ENCODE measurements at places on chromosomes 5 and 9. TPM values are rescaled to one million over a fixed set of nuclear protein-coding genes. Genes with fewer than 3 reads are reported as not detected.

GRCh38 chr5:9046756-9047481 is 499.0 kb downstream of the SEMA5A start:
- DNase-seq = no peak

GRCh38 chr5:99398976-99399375 is 470.2 kb upstream of the CHD1 start:
- no peak for DNase-seq

GRCh38 chr5:27191786-27192510 is 153.6 kb upstream of the CDH9 start:
- no peak for DNase-seq

GRCh38 chr9:21746550-21746949 is 55.9 kb upstream of the MTAP start:
- DNase-seq = no peak

GRCh38 chr5:76256116-76256889 is 146.8 kb upstream of the IQGAP2 start:
- DNase-seq = peak; percentile 30

GRCh38 chr9:91935066-91935749 is 14.8 kb downstream of the ROR2 start:
- no peak for DNase-seq

DNA sequence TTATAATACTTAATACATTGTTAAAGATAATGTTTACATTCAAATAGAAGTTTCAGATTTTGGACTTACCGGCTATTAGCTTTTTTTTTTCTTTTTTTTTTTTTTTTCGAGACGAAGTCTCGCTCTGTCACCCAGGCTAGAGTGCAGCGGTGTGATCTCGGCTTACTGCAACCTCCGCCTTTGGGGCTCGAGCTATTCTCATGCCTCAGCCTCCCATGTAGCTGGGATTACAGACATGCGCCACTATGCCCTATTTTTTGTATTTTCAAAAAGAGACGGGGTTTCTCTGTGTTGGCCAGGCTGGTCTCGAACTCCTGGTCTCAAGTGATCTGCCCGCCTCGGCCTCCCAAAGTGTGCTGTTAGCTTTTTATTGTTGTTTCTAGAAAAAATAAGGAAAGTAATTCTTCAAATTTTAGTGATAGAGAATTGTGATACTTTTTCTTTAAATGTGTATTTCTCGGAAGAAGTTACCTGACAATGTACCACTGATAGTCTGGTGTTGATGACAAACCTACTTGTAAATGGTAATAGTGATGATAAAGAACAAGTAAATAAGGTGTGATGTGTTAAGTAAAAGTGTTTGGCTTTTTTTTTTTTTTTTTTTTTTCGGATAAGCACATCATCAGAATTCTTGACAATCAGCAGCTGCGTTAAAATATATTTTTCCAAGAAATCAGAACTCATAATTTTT is 2.7 kb downstream of the CDC42SE2 start:
- DNase-seq = no peak

- no peak for DNase-seq
Observed at GRCh38 chr5:56154732-56155484, 78.2 kb downstream of the ANKRD55 start.

DNA sequence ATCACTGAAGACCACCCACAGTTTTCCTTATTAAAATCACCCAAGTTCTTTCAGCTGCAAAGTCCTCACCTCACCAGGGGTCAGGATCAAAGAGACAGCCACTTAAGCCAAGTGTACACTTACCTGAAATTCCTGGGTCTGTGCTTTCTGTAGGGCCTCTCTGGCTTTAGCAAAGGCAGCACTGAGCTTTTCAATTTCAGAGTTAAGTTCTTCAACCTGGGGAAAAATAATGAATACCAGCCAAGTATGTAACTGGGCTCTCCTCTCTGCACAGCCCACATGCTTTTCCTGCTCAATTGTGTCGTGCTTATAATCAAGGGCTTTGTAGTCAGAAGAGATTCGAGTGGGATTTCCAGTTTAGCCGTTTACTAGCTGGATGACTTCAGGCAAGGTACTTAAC is 55.1 kb downstream of the CDK5RAP2 start:
- DNase-seq = no peak

DNA sequence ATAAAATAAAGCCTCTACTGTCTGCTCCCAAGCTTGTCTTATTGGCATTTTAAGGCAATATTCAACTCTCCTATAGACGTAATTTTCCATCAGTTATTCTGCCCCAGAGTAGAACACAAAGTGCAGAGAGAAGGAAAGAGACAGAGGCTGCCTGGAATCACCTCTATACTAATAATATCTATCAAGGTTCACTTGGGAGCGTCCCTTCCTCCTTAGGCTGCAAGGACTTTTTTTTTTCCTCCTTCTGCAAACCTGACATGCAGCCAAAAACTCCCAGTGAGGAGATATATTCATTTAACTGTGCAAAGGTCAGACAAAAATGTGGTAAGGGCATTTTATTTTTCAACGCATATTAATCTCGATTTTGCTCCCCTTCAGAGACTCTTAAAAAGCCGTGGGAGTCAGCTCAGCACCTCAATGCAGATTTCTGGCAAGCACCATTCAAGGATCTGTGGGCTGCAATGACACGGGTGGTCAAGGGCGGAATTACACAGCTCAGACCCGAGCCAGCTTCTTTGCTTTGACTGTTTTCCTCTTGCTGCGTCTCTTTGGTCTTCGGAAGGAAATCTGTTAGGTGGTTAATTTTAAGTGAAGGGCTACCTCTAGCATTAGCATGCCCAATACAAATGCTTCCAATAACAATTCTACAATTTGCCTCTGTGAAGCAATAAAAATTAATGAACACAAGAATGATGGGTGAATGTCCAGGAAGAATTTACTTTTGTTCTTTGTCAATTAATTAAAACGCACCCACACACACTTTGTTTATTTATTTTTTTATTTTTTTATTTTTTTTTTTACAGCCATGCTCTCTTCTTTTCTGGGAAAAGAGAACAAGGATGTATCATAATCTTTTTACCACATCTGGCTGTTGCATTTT is 587.7 kb upstream of the GRAMD2B start:
- no peak for DNase-seq

DNA sequence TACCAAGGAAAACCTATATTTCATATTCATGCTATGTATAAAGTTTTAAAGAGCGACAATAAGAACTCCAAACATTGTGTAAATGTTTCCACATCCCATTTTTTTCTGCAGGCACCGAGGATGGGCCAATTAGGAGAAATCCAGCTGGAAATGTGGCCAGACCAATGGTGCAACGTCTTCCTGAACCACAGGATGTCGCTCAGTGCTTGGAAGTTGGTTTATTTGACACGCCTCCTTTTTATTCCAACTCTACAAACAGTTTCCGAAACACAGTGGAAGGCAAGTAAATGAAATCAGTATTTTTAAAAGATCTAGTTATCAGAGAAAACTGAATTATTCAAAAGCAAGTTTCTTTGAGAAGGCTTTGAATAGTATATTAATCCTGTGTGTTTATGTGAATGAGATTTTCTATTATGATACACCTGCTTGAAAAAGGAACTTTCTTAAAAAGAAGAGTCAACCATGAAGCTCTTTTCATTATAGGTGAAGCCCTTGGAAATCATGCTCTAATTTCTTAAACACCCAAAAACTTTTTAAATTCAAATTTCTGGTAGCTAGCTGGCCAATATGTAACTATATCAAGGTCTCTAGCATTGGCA is 9.1 kb downstream of the TYRP1 start:
- no peak for DNase-seq

DNA sequence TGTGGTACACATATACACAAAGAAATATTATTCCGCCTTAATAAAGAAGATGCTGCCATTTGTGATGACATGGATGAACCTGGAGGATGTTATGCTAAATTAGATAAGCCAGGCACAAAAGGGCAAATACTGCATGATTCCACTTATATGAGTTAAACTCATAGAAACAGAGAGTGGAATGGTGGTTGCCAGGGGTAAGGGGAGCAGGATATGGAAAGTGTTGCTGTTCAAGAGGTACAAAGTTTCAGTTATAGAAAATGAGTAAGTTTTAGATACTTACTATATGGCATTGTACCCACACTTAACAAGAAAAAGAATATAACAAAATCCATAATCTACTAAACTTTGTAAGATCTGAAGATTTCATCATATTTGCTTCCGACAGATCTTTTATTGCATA is 252.2 kb downstream of the SYK start:
- DNase-seq = no peak

DNA sequence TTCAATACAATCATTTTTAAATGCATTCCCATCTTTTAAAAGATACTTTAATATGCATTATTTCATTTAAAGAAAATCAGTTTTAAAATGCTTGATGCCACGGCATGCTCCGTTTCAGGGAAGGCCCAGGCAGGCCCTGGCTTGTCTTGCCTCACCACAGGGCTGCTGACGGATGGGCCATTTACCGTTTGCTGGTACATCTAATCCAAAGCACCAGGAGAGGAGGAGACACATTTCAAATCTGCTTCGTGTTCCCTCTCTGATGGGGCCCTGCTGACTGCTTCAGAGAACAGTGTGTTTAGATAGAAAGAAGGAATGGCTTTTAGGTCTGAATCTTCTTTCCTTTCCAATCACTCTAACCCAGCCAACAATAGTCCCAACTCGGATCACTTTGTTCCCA is 185.2 kb downstream of the DCP2 start:
- no peak for DNase-seq

DNA sequence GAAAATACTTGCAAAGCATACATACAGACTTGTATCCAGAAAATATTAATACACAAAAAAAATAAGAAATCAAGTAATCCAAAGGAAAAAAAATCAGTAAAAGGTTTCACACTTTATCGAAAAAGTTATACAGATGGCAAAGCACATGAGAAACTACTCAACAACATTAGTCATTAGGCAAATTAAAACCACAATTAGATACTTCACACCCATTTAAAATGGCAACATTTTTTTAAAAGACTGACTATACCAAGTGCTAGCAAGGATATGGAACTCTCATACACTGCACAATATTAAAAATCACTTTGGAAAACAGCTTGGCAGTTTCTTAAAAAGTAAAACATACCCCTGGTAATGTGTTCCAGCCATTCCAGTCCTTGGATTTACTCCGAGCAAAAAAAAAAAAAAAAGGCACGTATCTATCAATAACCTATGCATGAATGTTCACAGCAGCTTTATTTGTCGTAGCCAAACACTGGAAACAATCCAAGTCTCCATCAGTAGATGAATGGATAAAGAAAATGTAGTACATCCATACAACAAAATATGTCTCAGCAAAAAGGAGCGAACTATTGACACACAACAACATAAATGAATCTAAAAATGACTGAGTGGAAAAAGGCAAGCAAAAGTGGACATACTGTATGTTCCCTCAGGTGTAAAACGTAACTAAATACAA is 66.0 kb downstream of the GNAQ start:
- DNase-seq = no peak

DNA sequence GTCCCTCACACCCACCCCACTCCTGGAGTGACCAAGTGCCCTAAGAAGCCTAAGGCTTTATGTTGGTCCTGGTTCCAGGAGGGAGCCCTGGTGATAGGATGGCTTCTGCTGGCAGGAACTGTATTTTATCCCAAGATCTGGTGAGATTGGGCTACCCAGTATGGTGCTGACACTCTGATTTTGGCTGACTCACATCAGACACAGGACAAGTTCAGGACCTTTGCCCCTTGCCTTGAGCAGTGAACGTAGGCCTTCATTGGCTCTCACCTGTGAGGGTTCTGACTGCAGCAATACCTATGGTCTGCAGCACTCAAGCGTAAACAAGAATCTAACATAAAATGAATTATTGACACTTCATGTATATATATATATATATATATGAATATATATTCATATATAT is 25.0 kb downstream of the BHMT start:
- no peak for DNase-seq

DNA sequence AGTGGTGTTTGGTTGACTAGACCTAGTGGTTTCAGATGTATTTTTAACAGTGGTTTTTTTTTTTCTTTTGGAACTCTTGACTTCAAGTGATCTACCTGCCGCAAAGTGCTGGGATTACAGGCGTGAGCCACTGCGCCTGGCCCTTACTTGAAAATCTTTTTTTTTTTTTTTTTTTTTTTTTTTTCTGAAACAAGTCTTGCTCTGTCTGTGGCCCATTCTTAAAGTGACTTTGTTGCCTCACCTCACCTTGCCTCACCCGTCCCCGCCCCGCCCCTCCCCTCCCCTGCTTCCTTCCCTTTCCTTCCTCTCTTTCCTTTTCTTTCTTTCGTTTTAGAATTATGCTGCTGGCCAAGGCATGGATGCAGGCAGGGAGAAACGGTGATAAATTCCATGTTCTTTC is 26.0 kb downstream of the GPBP1 start:
- no peak for DNase-seq

- no peak for DNase-seq
Observed at GRCh38 chr9:38026021-38026809, 42.8 kb downstream of the SHB start.

GRCh38 chr5:17087035-17087434 is 130.4 kb upstream of the BASP1 start:
- DNase-seq = no peak

- no peak for DNase-seq
Observed at GRCh38 chr5:14266171-14266570, 123.0 kb downstream of the TRIO start.

- peak; percentile 48 for DNase-seq
Observed at GRCh38 chr5:128213340-128213739, 129.8 kb downstream of the SLC12A2 start.

- no peak for DNase-seq
Observed at GRCh38 chr9:120366644-120367019, 213.3 kb downstream of the CDK5RAP2 start.

DNA sequence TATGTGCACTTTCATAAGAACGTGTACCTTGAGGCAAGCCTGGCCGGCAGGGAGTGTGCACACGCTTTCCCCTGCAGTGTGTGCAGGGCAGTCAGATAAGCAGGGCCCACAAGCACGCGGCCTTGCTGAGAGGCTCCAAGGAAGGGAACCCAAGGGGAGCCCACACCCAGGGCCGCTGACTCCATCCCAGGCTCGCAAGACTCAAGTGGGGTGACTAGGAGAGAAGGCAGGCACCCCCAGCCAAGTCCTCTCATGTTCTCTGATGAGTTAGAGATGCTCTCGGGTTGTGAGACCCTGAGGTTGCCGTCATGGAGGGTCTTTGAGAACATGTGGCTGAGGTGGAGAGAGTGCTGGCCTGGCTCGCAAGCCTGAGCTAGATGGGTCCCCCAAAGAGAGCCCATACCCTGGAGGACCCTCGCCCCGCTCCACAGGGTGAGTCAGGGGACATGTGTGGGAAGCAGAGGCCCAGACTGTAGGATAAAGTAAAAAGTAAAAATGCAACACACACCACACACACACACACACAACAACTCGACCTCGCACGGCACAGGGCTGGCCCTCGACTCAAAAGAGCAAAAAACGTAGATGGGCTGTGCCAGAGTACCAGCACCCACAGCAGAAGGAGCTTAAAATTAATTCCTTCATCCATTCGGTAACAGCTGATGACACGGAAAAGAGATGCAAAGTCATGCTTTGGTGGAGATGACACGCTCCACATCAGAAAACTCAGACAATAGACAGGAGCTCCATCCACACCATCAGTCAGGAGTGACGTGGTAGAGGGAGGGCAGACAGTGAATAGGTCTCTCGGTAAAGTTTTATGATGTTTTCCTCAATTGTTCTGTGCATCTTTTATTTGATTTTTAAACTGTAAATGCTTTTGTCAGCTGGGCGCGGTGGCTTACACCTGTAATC is 54.8 kb upstream of the NKD2 start:
- DNase-seq = no peak

The PALM2AKAP2 gene
- total RNA-seq = 0.76 TPM

The QRFP gene
- 0.05 TPM for total RNA-seq

The CIZ1 gene
- 25.4 TPM for total RNA-seq

The ZFP2 gene
- total RNA-seq = 1.4 TPM

The ANP32B gene
- total RNA-seq = 44.7 TPM

The THBS4 gene
- total RNA-seq = 9.2 TPM

The TRIP13 gene
- 12.9 TPM for total RNA-seq

The RANBP17 gene
- 6.8 TPM for total RNA-seq

The SPINK13 gene
- total RNA-seq = not detected

The ECSCR gene
- total RNA-seq = 8.7 TPM

The CCDC180 gene
- 1.6 TPM for total RNA-seq
